ENCODE measurements at places on chromosomes 6 and 20.
A peak's percentile ranks its signal among the peaks of the same experiment; 100 is the strongest.

DNA sequence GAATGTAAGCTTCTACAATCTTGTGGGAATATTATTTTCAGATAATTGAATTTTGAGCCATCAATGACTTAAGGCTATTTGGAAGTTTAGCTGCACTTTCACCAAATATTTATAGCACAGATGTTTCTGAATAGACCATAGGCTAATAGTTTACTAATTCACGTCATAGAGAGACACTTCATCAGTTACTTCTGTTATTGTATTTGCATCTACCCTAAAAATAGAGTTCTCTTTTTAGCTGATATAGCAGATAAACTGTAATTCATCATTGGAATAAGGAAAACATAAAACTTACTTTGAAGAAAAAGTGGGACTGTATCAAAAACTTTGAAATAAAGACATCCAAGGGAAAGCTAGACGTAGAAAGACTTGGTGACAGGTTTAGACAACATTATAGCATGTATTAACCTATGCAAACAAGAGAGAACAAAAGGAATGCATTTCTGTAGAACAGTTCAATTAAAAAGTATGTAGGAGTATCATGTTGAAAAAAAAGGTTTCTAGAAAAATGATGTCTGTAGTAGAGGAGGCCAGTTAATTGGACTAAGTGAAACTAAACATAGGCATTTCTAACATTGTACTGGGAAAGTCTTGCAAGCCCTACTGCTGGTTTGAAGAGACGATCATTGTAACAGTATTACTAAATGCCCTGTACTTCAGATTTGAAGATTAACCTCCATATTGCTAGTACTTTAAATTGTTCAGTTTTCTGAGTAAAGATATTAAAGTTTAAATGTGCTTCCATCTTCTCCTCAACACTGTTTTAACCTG lies 123.3 kb downstream of the ZFAND3 start:
- DNase-seq, result peak; percentile 30

DNA sequence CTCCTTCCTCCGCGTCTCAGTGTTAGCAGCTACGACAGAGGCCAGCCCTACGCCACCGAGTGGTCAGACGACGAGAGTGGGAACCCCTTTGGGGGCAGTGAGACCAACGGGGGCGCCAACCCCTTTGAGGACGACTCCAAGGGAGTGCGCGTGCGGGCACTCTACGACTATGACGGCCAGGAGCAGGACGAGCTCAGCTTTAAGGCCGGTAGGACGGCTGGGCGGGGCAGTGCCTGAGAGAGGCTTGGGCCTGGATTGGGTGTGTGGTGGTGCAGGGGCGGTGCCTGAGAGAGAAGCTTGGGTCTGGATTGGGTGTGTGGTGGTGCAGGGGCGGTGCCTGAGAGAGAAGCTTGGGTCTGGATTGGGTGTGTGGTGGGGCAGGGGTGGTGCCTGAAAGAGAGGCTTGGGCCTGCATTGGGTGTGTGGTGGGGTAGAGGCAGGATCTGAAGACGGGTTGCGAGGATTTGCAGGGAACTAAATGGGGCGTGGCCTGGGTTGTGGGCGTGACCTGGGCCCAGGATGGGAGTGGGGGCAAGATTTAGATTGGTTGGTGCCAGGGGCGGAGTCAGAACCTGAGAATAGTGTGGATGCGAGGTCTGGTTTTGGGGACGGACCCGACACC lies 24.4 kb downstream of the SPDEF start:
- DNase-seq, result peak; percentile 85

DNA sequence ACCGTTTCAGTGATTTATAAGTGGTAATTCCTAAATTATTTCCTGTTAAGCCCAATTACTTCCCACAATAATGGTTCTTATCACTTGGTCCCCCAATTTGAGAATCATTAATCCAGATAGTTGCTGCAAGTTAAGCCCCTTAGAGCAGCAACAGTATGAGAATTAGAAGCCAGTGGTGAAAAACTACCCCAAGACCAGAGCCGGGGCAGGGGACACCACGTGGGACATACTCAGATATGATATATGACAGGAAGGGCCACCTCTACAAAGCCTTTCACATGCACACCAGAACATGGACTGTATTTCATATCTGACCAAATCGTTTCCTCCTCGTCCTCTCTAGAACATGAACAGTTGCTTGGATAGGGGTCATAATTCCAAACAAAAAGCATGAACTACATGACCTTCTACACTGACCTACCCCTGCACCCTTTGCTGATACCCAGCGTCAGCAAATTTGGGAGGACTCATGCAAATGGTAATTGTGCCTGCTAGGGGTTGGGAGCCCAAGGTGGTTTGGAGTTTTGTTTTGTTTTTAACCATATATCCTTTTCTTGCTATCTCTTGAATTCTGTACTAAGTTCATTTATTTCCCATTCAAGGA lies 3.9 kb downstream of the JAG1 start:
- DNase-seq, result no peak

DNA sequence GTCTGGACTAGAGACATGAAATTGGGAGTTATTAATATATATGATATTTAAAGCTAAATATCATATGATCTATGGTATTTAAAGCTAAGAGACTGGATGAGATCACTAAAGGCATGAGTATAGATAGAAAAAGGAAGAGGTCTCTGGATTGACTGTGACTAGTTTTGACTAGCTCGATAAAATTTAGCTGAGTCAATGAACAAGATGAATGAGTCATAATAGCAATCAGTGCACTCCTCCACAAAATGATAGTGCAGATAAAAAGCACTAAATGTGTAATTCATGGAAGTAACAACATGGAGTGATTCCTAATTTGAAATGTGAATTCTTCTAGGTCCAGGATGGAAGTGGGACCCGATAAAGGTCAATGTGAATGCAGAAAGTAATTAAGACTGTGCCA lies 127.4 kb downstream of the PFDN4 start:
- no peak for DNase-seq

GRCh38 chr6:152151920-152152319 lies 344.4 kb downstream of the ESR1 start:
- peak; percentile 58 for DNase-seq

GRCh38 chr6:53992522-53992921 lies 118.7 kb upstream of the MLIP start:
- no peak for DNase-seq

DNA sequence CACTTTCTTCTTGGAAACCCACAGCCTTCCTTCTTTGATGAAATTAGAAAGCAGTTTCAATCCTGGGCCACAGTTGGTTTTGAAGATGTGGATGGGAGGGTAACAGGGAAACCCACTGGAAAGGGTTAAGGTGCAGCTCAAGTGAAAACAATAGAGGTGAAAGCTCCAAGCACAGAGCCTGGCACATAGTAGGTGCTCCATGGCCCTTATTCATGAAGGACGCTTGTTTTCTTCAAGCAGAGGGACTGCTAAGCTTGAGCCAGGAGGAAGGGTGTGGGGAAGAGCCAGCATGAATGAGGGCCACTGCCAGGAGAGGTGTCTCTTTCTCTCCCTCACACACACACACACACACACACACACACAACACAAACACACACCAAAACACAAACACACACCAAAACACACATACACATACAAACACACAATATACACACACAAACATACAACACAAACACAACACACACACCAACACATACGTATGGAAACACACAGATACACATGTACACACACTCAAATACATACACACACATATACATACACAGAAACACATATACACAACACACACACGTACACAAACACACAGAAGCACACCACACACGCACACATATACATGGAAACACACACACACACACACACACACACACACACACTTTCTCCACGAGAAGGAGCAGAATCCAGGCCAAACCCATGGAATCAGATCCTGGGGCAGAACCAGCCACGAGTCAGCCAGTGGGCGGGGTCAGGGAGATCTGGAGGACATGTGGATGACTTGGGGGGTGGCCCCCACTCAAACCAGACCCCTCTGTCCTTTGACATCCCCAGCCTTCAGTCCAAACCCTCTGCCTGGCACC lies 23.7 kb upstream of the RBPJL start:
- no peak for DNase-seq

DNA sequence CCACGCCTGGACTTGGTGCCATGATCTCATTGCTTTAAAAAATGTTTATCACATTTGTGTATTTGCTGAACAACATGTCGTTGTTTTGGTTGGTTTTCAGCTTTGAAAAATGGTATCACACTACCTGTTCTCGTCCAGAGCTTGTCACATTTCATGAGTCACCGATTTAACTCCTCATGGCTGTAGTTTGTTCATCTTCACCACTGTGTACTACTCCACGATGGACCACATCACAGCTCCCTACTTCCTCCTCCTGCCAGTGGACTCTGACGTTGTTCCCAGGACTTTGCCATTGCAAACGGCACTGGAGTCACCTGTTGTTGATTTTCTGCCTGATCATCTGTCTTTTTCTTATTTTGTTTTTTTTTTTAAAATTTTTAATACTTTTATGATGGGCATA lies 157.7 kb downstream of the ERMARD start:
- DNase-seq, result no peak

GRCh38 chr6:136016228-136017225 lies 165.0 kb downstream of the PDE7B start:
- DNase-seq, result no peak

DNA sequence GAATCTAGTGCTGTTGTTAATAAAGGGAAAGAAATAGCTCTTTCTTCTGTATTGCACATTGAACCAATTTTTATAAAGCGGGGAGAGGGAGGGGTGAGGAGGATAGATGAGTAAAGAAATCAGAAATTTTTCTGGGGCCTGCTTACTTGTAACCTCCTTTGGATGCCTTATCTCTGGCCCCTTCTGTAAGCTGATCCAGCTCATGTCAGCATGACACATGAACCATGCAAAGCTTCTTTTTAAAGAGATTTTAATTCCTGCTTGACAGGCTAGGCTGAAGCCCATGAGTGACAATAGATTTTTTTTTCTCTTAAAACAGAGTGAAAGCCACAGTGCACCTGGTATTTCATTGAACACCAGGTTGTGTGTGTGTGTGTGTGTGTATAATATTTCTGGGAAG lies 325.3 kb downstream of the PRL start:
- no peak for DNase-seq

- no peak for DNase-seq
Observed at GRCh38 chr20:9156529-9157280, 87.8 kb downstream of the PLCB4 start.

DNA sequence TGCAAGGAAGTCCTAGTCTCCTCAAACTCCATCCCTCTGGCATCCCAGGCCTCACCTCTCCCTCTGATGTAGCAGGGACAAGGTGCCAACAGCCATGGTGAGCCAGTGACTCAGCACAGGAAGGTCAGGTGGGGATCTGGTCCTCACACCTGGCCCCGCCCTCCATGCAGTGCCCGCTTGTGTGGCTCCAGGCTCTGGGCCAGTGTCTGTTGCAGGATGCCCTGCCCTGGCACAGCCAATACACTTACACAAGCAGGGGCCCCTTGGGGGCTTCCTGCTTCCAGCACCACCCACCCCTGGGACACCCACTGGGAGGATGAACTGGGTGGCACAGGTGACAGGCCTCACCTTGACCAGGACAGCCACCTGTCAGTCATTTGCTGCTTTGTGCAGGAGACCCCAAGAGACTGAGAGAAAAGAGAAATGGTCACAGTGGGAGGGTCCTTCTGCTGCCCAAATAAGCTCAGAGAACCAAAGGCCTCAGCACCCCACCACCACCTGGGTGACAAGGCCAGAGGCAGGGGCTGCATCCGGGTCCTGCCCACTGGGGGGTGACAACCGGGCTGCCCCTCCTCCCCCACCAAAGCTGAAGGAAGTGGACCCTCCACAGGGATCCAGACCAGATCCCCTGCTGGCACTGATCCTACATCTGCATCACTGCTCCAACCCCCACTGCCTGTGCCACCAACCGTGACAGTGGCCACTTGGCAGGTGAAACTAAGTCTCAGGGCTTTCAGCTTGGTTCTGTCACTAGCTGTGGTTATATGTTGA lies 658.8 kb upstream of the DEFB115 start:
- DNase-seq, result no peak

- no peak for DNase-seq
Observed at GRCh38 chr6:158698931-158699330, 49.1 kb downstream of the SYTL3 start.

GRCh38 chr20:1846341-1846740 lies 48.9 kb upstream of the SIRPA start:
- no peak for DNase-seq

GRCh38 chr6:15077961-15078360 lies 167.9 kb upstream of the JARID2 start:
- DNase-seq, result no peak

- no peak for DNase-seq
Observed at GRCh38 chr6:166824146-166824879, 132.0 kb downstream of the RNASET2 start.

- peak; percentile 16 for DNase-seq
Observed at GRCh38 chr6:12030993-12031550, 19.0 kb downstream of the HIVEP1 start.
